NCI-H1092 (cell line): ENCODE measurements at places on chromosomes 6 and 20.

DNA sequence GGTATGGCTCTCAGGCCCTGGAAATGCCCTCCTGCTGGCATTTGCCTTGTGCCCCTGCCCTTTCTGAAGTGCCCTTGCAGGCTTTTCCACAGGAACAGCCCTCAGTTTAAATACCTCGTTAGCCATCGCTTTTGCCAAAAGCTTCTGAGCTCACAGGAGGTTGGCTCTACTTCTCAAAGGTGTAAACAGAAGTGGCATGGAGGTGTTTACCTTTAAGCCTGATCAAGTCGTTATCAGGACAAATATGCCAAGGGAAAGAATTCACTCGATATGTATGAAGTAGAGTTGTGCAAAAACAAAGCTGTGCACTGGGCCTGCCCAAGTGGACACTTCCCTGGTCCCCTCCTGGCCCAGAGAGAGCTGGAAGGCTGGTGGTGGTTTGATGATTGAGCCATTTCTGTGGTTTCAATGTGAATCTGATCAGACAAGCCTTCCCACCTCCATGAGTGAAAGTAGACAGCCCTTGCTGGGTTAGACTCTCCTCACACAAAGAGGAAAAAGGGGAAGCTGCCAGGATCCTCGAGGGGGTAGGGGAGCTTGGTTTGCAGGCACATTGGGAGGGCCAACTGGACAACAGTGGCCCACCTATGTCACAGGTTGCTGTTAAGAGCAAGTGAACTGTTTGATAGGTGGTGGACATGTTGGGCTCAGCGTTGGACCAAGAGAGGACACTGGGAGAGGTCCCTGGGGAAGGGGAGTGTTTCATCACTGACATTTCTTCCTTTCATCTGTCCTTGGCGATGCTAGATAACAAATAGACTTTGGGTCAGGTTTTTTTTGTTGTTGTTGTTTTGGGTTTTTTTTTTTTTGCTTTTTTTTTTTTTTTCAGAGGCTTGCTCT is 98.7 kb downstream of the ZDHHC14 start:
- DNase-seq: no peak

GRCh38 chr6:75409286-75409685 is 84.3 kb downstream of the FILIP1 start:
- DNase-seq: no peak

- DNase-seq: no peak
Observed at GRCh38 chr6:142387997-142388815, 86.4 kb downstream of the ADGRG6 start.

DNA sequence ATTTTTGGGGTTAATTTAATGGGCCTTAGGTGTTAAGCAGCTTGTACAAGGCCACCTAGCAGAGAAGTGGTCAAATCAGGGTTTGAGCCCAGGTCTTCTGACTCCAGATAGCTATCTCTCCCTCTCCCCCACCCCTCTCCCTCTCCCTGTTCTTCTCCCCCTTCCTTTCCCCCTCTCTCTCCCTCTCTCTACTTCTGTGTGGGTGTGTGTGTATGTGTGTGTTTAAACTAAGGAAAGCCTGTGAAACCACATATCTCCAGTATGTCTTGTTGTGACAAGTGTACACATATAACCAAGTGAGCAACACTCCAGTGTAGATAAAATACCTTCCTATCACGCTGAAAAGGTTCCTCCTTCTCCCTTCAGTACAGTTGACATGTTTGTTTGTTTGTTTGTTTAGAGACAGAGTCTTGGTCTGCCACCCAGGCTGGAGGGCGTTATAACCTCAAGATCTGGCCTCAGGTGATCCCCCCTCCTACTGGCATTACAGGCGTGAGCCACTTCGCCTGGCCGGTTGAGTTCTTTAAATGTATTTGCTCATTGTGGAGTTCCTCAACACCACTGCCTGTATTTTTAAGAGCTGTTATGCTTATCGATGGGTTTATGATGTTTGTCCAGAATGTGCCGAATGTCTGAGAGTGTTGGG is 140.4 kb downstream of the JARID2 start:
- DNase-seq: no peak

GRCh38 chr6:106530026-106530425 is 99.3 kb downstream of the RTN4IP1 start:
- DNase-seq: no peak

GRCh38 chr6:158496700-158497099 is 63.2 kb upstream of the TMEM181 start:
- no peak for DNase-seq

DNA sequence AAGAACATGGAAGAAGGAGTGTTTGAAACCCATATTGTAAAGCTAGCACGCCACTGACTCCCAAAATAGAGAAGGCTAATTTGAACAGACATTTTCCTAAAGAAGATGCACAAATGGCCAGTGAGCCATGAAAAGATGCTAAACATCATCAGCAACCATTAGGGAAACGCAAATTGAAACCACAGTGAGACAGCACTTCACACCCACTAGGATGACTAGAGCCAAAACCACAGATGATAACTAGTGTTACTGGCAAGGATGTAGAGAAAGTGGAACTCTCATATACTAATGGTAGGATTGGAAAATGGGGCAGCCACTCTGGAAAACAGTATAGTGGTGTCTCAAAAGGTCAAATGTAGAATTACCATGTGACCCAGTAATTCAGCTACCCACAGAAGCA is 58.2 kb downstream of the BMP7 start:
- no peak for DNase-seq
